Stimulated activated CD8-positive, alpha-beta memory T cell treated with anti-CD3 and anti-CD28 coated beads, Interleukin-15, amount 100 ng/mL, for 24 hours (primary cell): ENCODE measurements at places on chromosomes 13 and 19.

DNA sequence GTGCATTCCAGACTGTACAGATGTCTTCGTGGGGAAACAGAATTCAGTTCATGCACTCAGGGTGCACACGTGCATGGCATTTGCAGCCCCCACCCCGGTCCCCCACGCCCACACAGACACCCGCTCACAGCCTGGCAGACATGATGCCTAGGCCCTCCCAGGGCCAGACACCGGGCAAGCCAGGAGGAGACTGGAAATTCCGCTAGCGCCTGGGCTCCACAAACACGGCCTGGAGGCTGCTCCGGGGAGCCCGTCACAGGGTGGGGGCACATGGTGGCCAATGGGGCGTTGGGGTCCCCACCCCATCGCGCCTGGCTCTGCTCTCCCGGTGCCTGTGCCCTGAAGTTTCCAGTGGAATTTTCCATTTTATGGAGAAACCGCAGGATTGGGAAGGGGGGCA is 3.6 kb downstream of the CILP2 start:
- no peak for DNase-seq

GRCh38 chr19:38849147-38849859 is 483 bp downstream of the HNRNPL start:
- peak; percentile 99 for DNase-seq

GRCh38 chr19:13461536-13461935 is 44.7 kb downstream of the CACNA1A start:
- DNase-seq, result no peak

- DNase-seq, result no peak
Observed at GRCh38 chr13:109131698-109132257, 502.4 kb downstream of the MYO16 start.

DNA sequence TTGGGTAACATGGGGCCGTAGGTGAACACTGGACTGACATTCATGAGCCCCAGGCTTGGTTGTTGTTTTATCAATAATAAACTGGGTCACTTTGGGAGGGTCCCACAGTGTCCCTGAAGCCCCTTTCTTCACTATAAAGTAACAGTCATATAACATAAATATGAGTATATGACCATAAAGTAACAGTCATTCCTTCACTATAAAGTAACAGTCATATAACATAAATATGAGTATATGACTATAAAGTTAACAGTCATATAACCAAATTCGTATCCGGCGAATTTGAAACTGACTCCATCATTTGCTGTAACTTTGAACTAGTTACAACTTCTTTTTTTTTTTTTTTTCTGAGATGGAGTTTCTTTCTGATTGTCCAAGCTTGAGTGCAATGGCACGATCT is 210.3 kb downstream of the KATNAL1 start:
- DNase-seq, result no peak

DNA sequence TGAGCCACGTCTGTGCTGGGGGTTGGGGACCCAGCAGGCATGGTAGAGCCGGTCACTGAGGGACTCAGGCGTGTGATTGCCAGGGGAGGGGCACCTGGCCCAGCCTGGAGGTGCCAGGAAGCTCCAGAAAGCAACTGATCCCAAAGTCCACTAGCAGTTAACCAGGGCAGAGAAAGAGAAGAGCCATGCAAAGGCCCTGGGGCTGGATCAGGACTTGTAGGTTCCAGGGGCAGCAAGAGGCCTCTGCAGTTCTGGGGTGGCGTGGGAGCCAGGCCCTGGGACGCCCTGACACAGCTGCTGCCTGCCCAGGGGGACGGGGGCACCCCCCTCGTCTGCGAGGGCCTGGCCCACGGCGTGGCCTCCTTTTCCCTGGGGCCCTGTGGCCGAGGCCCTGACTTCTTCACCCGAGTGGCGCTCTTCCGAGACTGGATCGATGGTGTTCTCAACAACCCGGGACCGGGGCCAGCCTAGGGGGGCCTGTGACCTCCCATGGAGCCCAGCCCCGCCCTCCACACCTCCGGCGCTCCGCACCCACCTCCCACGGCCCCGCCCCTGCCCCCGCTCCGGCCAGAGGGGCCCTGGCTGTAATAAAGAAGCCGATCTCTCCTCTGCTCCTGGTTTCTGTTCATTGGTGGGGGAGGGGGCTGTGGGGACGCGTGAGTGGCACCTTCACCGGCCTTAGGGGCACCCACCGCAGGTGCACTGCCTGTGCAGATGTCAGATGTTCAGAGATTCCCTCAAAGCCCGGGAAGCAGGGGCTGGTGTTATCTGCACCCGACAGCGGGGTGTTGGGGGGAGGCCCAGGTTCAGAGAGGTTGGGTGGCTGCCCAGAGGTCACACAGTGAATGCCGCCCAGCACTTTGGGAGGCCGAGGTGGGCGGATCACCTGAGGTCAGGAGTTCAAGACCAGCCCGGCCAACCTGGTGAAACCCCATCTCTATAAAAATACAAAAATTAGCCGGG is 4.1 kb downstream of the AZU1 start:
- DNase-seq, result no peak

- DNase-seq, result no peak
Observed at GRCh38 chr19:459724-460511, 915 bp downstream of the SHC2 start.

DNA sequence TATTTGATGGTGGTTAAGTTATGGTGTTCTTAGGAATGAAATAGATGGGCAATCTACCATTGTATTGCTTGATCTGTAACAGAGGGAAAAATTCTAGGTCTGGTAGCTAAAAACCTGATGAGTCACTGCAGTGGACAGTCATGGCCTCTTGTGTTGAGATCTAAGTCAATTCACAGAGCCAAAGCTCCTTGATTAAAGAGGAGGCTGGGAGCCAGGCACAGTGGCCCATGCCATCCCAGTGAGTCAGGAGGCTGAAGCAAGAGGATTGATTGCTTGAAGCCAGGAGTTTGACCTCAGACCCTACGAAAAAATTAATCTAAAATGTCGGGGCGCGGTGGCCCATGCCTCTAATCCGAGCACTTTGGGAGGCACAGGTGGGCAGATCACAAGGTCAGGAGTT is 67.1 kb upstream of the KPNA3 start:
- no peak for DNase-seq

DNA sequence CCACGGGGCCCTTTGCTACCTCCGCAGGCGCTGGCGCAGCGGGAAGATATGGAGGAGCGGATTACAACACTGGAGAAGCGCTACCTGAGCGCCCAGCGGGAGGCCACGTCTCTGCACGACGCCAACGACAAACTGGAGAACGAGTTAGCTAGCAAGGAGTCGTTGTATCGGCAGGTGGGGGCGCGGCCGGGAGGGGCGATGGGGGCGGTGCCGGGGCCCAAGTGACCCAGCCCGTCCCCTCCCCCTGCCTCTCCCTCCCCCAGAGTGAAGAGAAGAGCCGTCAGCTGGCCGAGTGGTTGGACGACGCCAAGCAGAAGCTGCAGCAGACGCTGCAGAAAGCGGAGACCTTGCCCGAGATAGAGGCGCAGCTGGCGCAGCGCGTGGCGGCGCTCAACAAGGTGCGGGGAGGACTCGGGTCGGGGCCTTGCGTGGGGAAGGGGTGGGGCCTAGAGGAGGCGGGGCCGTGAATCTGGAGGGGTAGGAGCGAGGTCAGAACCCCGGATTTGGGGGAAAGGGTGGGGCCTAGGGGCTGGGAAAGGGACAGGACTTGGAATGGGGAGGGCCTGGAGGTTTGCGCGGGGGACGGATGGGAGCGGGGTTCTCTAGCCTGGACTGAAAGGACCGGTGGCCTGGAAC is 13.7 kb downstream of the PPFIA3 start:
- DNase-seq, result no peak

GRCh38 chr13:59374691-59375090 is 789.0 kb downstream of the DIAPH3 start:
- DNase-seq, result no peak

DNA sequence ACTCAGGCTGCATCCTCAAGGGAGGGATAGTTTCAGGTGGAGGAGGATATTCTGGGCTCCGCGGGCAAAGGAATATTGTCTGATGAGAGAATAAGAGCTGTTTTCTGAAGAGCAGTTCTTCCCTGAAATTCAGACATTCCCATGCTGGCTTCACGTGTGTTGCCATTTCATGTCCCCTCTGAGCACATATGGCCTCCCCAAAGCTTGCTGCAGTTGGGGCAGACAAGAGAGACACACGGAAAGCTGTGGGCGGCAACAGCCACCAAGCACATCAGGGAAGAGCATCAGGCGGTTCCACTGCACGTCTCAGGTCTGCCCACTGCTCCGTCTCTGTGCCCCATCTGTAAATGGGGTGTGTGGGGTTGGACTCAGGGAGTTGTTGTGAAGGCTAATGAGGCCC is 247.5 kb upstream of the TSHZ3 start:
- no peak for DNase-seq

DNA sequence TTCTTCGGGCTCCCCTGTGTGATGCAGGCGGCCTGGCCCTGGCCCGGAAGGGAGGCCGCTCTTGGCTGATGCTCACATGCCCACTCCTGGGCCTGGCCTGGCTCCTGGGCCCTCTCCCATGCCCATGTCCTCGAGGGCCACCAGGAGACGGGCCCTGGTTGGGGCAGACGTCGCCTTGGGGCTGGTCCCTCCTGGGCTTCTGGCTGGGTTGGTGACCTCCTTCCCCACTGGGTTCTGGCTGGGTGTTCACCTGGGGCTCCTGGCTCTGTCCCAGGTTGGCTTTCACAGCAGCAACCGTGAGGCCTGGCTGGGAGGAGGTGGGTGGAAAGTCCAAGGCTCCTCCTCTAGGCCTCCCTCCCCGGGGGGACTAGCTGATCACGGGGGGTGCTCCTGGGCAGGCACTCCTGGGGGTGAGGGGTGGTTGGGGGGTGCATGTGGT is 15.5 kb upstream of the SLC7A10 start:
- DNase-seq, result no peak
